SK-N-SH (cell line): ENCODE measurements at places on chromosomes 1 and 21. TPM values are rescaled to one million over a fixed set of nuclear protein-coding genes. Genes with fewer than 3 reads are reported as not detected.
A peak's percentile ranks its signal among the peaks of the same experiment; 100 is the strongest.

The SPRR1A gene
- polyA plus RNA-seq, result not detected in 2 replicates

- no peak for DNase-seq
These were observed 409.9 kb upstream of the NFIA start for GRCh38 chr1:60672449-60672848.

DNA sequence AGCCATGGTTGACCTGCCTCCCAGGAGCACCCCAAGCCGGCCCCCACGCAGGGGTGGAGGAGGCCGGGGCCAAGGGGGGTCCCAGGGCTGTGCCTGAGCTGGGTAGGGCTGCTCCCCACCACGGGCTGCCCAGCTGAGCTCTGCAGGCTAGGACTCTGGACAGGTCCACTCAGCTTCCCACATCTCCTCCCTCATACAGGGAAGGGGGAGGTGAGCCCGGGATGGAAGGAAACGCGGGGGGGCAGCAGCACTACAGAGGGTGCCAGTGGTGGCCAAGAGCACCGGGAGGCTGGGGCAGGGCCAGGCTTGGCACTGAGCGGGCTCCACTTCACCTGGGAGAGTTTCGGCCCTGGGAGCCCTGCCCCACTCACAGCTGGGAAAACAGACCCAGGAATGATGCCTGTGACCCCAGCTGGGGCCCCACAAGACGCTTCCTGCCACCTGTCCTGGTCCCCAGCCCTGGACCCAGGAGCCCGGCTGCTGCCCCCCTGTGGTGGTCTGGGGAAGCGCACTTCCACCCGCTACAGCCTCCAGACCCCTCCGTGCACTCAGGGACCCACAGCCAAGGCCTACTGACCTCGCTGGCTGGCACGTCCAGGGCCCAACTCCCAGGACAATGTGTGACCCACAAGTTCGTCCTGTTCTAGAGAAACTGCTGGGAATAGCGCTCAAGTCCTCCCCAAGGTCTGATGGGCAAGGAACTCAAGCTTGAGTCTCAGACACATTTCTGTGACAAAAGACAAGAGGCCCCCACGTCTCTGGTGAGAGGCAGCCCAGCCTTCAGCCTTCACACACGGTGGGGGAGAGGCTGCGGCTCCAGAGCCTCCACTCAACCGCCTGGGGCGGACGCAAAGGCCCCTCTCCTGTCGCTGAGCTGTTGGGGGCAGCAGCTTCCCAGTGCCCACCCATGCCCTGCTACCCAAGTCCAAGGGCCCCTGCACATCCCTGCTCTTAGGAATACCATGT, 3.0 kb downstream of the AURKAIP1 start:
- peak; percentile 93 for DNase-seq

- no peak for DNase-seq
These were observed 1.6 kb downstream of the PIGR start for GRCh38 chr1:206944703-206945102.
